ENCODE measurements at places on chromosomes 2 and 18.
A peak's percentile ranks its signal among the peaks of the same experiment; 100 is the strongest.

DNA sequence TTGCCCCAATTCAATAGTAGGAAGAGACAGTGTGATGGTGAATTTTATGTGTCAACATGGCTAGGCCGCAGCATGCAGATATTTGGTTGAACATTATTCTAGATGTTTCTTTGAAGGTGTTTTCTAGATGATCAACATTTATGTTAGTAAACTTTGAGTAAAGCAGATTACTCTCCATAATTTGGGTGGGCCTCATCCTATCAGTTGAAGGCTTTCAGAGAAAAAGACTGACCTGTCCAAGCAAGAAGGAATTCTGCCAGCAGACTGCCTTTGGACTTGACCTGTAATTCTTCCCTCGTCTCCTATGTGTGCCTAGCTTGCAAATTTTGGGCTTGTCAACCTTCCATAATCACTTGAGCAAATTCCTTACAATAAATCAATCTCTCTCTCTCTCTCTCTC is 8.3 kb upstream of the GRP start:
- no peak for DNase-seq

DNA sequence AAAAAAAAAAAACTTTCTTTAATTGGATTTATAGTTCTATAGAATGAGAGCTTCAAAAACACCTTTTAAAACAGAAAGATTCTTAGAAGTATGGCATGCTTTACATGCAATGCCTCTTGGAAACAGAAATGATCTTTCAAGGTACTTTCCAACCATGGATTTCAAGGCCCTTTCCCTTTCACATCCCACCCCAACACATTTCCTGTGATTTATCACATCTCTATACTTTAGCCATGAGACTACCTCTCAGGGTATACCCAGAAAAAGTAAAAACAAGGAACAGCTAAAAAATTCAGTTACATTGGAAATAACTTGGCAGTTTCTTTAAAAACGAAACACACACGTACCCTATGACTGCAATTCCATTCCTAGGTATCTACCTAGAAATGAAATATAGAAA is 15.2 kb downstream of the RNU4ATAC start:
- DNase-seq, result no peak

DNA sequence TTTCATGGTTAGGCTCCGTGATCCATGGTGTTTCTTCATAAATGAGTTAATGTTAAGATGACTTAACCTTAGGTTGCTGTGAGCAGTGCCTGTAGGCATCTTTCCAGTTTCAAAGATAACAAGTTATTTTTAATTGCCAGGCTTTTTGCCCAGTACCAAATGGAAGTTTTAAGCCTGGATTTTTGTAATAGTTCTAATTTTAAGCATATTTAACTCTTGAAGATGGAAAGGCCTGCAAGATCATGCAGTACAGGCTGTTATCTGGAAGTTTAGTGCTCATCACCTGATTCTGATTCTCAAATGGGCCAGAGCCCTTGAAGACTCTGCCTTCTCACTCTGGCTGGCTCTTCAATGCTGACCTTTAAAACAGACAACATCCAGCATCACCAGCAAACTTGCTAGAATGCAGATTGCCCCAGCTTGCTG is 141.3 kb downstream of the NCK2 start:
- no peak for DNase-seq

- DNase-seq, result no peak
These were observed 7.3 kb upstream of the GALM start for GRCh38 chr2:38658613-38659012.

DNA sequence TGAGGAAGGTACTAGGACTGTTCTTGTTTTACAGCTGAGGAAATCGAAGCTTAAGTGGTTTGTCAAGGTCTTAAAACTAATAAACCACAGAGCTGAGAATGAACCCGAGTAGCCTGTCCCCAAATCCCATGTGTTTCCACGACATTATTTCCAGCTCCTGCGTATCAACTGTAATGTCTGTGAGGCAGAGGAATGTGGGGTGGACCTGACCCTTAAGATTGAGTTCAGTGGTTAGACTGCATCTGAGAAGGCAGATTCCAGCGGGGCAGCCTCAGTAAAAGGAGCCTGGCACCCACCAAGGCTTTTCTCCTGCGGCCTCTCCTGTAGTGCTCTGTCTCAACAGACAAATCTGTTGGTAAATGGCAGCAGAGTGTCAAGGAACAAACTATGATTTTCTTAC is 81.9 kb upstream of the TMEM178A start:
- DNase-seq, result no peak

DNA sequence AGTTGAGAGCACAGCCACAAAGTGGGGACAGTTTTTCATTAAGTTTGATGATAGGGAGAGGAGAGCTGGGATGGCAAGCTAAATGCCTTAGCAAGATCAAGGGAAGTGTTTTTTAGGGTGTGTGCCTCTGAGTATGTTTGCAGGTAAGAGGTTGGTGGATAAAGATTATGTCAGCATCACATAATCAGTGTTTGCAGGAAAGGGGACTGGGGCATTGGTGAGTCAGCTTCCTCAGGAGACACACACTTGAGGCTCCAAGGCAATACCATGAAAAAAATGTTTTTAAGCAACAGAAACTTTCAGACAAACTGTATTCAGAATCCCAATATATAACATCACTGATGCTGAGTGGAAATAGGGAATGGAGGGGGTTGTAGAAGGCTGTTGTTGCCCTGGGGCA is 25.4 kb upstream of the DTNB start:
- no peak for DNase-seq

DNA sequence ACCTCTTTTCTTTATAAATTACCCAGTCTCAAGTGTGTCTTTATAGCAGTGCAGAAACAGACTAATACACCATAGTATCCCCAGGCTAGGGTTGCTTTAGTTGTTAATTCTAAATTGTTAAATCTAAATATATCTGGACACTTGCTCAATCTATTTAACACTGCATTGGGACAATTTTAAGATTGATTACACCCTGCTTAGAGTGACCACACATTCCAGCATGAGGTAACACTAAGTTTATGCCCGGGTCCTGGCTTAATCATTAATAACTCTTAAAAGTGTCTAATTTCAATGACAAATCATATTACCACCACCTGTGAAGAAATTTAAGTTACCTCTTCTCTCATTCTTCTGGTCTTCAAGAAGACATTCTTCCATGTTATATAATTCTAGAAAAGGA is 131.4 kb downstream of the ZNF385B start:
- no peak for DNase-seq

DNA sequence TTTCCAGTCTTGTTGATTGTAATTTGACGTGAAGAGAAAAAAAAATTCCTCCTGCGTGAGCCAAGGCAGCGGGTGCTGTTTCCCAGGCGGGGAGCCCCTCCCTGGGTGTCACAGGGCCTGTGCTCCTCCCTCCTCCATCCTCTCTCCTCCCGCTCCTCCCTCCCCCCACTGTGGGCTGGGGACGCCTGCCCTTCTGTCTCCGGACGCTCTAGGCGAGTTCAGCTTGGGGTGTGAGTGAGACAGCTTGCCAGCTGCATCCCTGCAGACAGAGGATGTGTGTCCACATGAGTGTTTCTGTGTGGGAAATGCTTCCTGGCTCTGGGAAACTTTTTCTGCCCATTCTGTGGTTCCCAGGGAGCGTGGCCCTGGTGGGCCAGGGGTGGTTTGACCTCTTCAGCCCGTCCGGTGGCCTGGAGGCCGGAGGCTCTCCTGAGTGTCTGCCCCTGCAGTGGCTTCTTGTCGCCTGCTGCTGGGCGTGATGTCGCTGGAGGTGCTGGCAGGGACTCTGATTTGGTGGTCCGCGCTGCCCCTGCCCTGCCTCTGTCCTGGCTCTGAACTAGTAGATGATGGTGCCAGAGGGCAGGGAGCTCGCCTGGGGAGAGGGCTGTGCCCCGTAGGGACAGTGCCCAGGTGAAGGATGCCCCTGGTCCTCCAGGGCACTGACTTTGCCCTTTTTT is 96.4 kb downstream of the USP40 start:
- DNase-seq, result no peak

DNA sequence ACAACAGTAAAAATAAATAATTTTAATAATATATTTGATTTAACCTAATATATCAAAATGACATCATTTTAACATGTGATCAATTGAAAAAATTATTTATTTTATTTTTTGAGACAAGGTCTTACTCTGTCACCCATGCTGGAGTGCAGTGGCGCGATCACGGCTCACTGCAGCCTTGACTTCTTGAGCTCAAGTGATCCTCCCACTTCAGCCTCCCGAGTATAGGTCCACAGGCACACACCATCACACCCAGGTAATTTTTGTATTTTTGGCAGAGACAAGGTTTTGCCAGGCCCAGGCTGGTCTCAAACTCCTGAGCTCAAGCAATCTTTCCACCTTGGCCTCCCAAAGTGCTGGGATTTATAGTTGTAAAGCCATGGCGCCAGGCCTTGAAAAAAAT is 126.7 kb upstream of the COPS8 start:
- no peak for DNase-seq

GRCh38 chr2:164922134-164922533 is 33.2 kb downstream of the SLC38A11 start:
- no peak for DNase-seq

DNA sequence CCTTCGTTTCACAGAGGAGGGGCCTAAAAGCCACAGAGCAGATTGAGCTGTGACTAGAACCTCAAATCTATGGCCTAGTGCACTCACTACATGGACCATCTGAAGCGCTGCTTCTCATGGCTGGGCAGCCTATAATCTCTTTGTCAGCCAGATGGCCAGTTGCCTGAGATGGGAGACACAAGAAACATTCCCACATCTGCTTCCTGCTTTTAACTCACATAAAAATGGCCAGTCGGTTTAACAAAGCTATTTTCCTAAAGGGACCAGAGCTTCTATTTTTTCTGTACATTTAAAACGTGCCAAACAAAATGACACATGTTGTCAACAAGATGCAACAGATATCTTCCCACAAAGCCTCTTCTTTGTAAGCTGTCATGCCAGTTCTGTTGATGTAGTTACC is 173.8 kb downstream of the GFPT1 start:
- DNase-seq, result no peak

DNA sequence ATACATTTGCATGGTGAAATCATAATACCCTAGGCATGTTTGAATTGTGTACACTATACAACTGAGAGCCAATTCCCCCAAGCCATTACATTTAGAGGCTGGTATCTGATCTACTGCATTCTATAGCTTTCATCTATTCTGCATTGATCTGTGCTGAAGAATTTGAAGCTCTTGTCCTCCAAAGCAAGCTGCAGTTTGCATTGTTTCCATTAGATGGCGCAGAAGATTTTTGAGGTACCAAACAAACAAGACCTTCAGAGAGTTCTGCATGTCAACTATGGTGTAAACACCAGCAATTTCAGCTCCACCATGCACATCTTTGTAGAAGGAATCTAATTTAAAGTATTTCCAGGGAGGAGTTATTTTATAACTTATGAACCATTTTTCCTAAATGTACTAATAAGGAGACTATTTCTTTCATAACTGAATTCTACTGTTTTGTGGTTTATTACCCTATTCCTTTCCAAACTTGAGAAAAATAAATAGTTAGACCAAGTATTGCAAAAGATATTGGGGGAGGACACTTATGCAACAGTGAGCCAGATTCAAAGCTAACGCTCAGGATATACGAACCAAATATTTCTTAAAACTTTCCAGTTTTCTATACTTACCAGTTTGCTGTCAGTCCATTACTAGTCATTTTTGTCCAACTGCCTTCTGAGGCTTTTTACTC is 761.8 kb upstream of the ACVR2A start:
- peak; percentile 16 for DNase-seq

DNA sequence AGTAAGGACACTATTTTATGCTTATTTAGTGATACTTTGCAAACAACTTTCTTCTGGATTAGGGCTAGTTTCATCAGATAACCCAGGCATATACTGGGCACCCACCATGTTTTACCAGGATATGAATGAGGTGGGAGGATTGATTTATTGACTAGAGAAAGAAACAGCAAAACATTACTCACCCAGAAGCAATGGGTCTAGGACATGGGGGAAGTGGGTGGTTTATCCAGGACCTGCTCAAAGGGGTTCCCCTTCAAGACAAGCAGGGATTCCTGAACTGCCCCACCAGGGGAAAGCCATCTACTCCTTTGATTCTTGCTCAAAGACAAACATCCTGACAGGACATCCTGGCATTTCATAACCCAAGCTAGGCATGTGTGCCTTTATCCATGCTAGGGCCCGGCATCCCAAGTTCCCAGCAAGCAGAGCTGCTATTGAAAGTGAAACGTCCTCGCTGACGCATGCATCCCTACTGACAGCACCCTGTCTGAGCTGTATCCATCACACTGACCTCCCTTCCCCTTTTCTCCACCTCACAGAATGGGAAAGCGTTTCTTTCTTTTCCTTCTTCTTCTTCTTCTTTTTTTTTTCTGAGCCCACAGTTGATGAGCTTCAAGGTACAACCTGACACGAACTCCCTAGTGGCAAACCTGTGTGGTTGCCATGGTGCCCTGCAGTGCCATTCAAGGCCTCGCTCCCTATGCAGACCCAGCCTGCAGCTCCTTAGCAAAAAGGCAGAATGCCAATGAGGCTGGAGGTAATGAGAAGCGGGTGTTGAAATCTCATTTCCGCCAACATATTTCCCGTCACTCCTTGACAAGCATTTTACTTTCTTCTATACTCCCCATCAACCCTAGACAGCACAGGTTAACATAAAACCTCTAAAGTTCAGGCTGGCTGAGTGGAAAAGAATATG is 70.5 kb downstream of the CLHC1 start:
- DNase-seq, result no peak

GRCh38 chr18:72530622-72531021 is 13.5 kb downstream of the CBLN2 start:
- no peak for DNase-seq

- DNase-seq, result no peak
These were observed 277.5 kb downstream of the DYSF start for GRCh38 chr2:71730785-71731383.

DNA sequence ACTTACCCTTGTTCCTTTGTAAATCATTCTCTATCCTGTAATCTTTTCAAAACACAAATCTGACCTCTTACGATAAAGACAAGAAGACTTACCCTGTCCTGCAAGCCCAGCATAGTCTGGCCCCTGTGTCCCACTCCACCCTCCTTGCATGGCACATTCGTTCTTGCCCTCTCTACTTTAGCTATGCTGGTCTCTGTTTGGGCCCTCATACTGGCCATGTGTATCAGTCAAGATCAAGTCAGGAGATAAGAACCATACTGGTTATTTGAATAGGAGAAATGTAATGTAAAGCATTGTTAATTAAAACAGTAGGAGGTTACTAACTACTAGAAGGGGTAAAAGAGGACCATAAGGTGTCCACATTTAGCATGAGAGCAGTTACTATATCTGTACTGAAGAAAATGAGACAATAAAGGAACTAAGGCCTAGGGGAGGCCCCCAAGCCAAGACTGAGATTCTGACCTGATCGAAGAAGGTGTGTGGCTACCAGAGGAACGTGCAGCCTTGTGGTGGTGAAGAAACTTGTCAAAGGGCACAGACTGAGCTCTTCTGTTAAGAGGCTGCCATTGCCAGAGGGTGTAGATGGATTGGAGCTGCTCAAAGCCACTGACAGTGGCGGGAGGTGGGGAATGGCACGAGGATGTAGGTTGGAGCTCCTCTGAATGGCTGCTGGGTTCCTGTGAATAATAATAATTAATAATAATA is 80.8 kb downstream of the KCTD18 start:
- DNase-seq, result no peak

GRCh38 chr2:147173189-147173581 is 671.6 kb upstream of the ACVR2A start:
- no peak for DNase-seq

GRCh38 chr2:19352946-19353720 is 5.3 kb downstream of the OSR1 start:
- DNase-seq, result no peak

All from activated T-helper 1 cell treated with anti-CD3 and anti-CD28 coated beads, Interleukin-2, amount 50 U/mL, for 16 hours (primary cell).